CD4-positive, alpha-beta memory T cell (primary cell): ENCODE measurements at places on chromosomes 1 and 21.

DNA sequence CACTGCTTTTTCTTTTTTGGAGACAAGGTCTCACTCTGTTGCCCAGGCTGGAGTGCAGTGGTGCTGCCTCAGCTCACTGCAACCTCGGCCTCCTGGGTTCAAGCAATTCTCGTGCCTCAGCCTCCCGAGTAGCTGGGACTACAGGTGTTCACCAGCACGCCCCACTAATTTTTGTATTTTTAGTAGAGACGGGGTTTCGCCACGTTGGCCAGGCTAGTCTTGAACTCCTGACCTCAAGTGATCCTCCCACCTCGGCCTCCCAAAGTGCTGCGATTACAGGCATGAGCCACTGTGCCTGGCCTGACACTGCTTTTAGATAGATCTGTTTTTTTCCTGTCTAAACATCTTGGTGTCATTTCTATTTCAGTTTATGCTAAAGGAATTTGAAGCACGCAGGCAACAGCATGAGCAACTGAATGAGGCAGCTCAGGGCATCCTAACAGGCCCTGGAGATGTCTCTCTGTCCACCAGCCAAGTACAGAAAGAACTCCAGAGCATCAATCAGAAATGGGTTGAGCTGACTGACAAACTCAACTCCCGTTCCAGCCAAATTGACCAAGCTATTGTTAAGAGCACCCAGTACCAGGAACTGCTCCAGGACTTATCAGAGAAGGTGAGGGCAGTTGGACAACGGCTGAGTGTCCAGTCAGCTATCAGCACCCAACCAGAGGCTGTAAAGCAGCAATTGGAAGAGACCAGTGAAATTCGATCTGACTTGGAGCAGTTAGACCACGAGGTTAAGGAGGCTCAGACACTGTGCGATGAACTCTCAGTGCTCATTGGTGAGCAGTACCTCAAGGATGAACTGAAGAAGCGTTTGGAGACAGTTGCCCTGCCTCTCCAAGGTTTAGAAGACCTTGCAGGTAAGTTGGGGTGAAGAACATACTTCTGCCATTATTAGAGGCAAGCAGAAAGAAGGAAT, 106.1 kb upstream of the BMP8A start:
- no peak for DNase-seq

DNA sequence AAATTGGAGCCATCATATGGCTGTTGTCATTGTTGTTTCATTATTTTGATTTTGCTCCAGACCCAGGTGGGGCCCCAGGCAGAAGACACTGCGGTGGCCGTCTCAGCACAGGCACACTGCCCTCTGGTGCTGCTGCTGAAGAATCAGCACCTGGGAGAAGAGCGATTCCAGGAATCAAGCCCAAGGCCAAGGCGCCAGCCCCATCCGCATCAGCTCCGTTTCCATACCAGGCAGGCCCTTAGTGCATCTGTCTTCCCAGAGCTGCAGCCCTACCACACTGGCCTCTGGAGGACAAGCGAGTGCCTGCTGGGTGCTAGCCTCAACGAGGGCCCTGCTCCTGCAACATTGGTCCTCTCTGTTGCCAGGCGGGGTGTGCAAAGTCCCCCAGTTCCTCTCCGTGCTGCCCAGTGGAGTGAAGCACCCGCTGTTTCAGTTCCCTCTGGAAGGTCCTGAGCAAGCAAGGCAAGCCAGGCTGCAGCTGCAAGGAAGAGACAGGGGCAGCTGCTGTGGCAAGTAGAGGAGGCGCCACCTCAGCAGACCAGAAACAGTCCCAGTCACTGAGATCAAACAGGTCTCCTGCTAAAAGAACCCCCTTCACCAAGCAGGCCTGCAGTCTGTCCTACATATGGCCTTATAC, 5.2 kb downstream of the GRIK3 start:
- DNase-seq: no peak

DNA sequence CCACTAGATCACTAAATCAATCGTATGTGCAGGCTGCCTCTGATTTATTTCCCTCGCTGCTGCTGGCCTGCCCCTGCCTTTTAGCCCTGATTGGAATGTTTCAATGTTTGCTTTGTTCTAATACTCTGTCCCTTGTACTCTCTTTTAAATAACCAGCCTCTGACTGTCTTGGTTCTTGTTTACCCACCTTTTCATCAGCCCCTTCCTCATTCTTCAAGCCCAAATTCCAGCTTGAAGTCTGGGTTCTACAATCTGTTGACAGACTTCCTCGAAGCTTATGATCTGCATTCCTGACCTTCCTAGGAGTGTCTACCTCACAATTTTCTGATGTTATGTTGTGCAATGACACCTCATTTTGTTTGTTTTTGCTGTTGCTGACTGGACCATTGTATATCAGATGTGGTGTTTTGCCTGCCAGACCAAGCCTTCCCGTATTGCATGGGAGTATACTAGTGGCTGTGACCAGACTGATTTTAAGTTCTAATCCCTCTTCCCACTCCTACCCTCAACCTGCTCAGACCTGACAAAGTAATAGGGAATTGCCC, 46.6 kb upstream of the APOBEC4 start:
- DNase-seq: no peak

DNA sequence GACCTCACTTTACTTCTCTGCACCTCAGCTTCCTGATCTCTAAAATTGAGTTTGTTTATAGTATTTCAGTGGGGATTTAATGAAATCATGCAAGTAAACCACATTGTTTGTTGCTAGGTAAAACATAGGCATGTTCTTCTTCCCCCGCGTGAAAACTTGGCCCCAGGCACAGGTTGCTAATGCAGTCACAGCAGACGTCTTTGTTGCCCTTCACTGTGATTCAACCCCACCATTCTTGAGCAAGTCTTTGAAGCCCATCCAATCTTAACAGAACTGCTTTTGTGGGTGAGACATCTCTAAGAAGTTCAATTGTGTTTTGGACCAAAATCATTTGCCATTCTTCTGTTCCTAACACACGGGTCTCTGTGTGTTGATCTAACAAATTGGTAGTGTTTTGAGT, 185.5 kb downstream of the ZNF281 start:
- DNase-seq: no peak

- DNase-seq: no peak
These were observed 65.1 kb upstream of the TMEM51 start for GRCh38 chr1:15088281-15088971.

DNA sequence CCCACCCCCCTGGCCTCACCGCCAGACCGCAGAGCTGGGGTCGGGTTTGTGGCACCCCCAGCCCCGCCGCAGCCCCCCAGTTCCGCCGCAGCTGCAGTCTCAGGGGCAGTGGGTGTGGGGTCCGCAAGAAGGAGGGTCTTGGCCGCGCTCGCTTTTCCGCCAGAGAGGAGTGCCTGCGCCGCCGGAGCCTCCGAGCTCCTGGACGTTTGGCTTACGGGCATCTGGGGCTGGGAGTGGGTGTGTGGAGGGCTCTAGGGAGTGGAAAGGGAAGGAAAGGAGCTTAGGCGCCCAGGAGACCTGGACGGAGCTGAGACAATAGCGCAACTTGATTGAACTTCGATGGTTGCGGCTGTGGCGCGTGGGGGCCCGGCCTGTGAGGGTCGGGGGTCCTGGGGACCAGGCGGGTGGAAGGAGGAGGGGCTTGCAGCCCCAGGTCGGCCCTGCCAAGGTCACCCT, 88.8 kb upstream of the IPO9 start:
- DNase-seq: no peak

- DNase-seq: no peak
These were observed 15.5 kb upstream of the MIIP start for GRCh38 chr1:12003762-12004161.

- no peak for DNase-seq
These were observed 299.0 kb downstream of the SMYD3 start for GRCh38 chr1:246208105-246208504.

GRCh38 chr1:79524126-79524525, 517.6 kb upstream of the ADGRL4 start:
- DNase-seq: no peak

DNA sequence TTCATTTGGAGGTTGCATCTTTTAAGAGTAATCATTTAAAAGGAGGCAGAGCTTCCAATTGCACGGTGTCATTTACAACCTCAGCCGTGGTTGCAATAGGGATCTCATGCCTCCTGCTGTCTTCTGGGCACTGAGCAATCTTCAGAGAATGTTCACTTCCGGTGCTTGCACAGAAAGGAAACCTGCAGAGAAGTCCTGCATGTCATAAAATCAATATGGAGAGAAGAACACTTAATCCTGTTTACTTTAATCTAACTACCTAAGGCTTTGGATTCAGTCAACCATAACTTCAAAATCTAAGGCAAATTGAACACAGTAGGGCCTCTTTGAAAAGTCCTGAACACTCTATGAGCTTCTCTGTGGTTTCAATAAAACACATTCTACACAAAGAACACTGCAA, 11.3 kb upstream of the MAP10 start:
- DNase-seq: no peak

GRCh38 chr1:167512046-167512654, 6.2 kb downstream of the CD247 start:
- DNase-seq: no peak

DNA sequence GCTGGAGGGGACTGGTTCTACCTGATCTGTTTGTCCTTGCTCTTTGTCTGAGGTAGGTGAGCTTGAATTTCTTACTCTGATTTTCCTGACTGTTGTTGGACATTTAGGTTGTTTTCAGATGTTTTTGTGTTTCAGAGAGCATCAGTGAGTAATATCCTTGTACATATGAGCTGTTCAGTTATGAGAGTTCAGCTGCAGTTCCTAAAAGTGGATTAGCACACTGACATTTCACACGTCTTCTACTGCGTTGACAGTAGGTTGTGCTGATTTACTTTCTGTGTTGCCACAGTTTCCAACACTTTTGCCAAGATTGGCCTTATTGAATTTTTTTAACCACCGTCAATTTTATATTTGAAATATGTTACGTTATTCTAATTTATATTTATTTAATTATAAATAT, 27.7 kb downstream of the CXADR start:
- no peak for DNase-seq

DNA sequence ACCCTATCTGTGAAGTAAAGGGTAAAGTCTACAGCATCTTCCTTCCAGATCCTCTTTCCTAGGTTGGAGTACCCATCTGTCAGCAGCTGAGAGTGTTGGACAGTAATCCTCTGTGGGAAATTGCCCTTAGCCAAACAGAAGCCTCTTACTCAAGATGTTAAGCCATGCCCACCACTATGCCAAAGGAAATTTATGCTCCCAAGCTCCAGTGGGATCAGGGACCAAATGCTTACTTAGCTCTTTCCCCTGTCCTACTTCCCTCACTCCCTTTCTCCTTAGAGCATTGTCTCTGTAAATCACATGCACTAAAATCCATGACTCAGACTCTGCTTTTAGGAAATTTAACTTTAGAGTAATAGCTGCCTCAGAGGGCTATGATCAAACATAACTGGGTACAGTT, 254.0 kb downstream of the BRINP2 start:
- no peak for DNase-seq

DNA sequence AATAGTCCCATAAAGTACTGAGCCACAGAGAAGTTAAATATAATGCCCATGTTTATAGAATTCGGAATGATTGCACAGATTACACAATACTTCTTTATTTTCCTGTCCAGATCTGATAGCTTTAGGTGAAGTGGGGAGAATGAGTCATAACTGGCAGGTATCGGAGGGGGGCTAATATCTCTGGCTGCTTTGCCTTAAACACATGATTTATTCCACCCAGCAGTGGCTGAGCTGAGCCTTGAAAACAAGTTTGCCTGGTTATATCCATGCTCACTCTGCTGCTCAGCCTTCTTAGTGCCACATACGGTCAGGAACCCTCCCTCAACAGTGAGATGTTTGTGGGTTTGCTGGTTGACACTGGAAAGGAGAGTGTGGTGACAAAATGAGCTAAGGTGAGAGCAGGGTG, 119.7 kb upstream of the ZNF648 start:
- DNase-seq: no peak

- DNase-seq: no peak
These were observed 140.9 kb upstream of the ARHGEF16 start for GRCh38 chr1:3313576-3313950.

DNA sequence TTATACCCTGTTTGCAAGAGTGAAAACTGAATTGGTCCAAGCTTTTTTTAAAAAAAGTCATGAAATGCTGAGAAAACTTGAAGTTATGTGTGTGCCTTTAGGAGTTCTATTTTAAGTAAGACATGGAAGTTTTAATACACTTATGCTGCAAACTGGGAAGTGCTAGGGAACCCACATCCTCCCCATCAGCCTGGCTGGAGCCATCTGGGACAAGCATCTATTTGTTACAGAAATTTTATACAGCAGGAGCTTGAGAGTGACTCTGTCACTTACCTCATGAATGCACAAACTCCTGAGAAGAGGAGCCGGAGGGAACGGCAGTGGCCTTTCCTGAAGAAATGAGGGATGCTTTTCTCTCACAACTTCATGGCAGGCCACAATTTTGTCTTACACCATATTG, 78.2 kb upstream of the SLC44A3 start:
- DNase-seq: no peak

DNA sequence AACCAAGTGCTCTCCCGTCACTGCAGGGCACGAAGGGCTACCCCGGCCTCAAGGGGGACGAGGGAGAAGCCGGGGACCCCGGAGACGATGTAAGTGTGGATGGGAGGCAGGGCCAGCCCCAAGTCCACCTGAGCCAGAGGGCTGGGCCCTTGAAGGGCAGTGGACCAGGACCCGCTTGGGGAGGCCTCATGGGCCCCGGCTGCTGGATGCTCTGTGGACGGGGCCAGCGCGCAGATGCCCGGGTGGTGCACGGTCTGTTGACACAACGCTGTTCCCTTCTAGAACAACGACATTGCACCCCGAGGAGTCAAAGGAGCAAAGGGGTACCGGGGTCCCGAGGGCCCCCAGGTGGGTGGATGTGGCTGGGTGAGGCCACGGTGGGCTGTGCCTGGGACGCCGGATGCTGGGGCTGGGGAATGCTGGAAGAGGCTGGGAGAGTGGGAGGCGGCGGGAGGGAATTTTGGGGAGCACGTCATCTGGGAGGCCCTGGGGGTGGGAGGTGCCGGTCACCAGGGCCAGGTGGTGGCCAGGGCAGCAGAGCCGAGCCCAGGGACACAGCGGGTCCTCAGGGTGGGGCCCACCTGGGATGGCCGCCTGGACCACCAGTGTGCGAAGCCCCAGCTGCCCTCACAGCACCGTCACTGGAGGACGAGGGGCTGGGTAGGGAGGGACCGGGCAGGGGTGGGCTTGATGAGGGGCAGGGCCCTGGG, 17.5 kb downstream of the COL6A1 start:
- DNase-seq: no peak

- DNase-seq: no peak
These were observed 15.9 kb downstream of the WNT3A start for GRCh38 chr1:228022571-228023293.

GRCh38 chr1:214303141-214303930, 22.4 kb downstream of the SMYD2 start:
- DNase-seq: no peak

- no peak for DNase-seq
These were observed 51.4 kb downstream of the TP53BP2 start for GRCh38 chr1:223794136-223794880.

- DNase-seq: no peak
These were observed 9.0 kb upstream of the RHBG start for GRCh38 chr1:156359973-156360372.

- DNase-seq: no peak
These were observed 47.7 kb downstream of the CXADR start for GRCh38 chr21:17560377-17561025.

- no peak for DNase-seq
These were observed 11.2 kb downstream of the PUM1 start for GRCh38 chr1:31054349-31054748.
